Stimulated activated CD8-positive, alpha-beta memory T cell treated with anti-CD3 and anti-CD28 coated beads, Interleukin-4, amount 100 ng/mL, for 4 hours (primary cell): ENCODE measurements at places on chromosomes 16 and 17.

- peak; percentile 11 for DNase-seq
Measured at GRCh38 chr16:23182206-23182678, 303 bp upstream of the SCNN1G start.

GRCh38 chr17:6334386-6334785 lies 100.5 kb downstream of the AIPL1 start:
- no peak for DNase-seq

- DNase-seq = no peak
Measured at GRCh38 chr16:74748616-74749026, 26.0 kb downstream of the FA2H start.

- DNase-seq = no peak
Measured at GRCh38 chr16:68740628-68741346, 3.7 kb downstream of the CDH1 start.

DNA sequence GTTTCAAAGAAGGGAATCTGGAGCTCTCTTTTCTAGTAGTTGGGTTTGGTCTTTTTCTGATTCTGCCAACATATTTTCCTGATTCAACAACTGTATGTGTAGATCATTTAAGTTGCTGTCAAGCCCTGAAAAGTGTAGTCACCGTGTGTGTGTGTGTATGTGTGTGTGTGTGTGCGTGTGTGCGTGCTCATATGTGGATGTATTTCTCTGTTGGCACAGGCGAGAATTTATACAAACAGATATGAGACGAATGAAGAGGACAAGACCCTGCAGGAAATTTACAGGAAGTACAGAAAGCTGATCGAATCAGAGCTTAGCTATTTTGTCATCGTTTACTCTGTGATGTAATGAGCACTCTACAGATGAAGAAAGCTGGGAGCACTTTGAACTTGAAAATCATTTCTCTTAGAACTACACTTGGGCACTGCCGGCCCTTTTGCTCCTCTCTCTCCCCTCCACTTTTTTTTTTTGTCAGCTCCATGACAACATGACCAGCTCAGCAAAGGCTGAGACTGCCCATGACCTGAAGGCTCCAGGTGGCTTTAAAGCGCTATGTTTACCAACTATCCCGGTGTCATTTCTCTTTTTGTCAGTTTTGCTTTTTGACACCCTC lies 11.2 kb downstream of the FBXO39 start:
- no peak for DNase-seq

DNA sequence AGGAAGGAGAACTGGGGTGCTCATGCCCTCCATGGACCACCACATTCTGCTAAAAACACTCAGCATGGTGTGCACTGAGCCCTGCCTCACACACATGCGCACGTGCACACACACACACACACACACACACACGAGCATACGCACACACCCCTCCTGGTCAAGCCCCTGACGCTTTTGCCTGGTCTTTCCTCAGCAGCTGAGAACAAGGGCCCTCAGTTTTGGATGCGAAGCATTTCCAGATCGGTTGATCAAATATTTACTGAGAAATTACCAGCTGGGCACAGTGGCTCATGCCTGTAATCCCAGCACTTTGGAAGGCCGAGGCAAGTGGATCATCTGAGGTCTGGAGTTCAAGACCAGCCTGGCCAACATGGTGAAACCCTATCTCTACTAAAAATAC lies 20.1 kb upstream of the RAI1 start:
- DNase-seq = no peak

DNA sequence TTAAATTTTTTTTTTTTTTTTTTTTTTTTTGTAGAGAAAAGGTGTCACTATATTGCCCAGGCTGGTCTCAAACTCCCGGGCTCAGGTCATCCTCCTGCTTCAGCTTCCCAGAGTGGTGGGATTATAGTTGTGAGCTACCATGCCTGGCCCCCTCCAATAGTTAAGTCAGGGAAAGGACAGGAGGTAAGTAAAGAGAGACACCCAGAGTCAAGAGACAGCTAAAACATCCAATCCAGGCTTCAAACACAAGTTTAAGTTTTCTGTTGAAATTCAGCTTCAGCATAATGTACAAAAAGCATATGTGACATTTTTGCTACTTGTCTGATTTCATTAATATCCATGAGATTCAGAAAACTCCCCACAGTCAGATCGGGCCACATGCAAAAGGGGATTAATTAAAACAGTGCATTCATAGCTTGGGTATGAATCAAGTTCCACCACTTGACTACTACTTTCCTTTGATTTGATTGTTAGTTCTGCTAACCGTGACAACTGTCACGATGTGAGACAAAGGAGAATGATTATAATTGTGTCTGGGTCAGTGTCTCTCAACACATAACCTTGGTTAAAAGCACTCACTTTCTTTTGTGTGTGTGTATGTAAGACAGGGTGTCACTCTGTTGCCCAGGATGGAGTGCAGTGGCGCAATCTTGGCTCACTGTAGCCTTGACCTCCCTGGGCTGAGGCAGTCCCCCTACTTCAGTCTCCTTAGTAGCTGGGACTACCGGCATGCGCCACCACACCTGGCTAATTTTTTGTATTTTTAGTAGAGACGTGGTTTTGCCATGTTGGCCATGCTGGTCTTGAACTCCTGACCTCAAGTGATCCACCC lies 184.9 kb downstream of the PARN start:
- no peak for DNase-seq

DNA sequence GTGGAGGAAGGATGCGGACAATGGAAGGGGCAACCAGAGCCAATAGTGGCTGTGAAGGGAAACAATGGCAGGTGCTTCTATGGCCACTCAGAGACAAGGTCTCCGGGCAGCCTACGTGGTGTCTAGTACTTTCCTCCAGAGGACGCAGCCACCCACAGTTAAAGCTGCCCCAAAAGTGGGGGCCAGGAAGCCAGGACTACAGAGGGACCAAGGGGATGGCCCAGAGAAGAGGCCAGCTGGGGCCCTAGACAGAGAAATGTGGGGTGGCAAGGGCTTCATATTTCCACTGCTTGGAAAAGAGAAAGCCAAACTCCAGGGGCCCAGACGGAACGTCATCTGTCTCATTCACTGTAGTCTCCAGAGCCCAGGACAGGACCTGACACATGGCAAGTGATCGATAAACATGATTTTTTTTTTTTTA lies 837 bp upstream of the PER1 start:
- DNase-seq = no peak

DNA sequence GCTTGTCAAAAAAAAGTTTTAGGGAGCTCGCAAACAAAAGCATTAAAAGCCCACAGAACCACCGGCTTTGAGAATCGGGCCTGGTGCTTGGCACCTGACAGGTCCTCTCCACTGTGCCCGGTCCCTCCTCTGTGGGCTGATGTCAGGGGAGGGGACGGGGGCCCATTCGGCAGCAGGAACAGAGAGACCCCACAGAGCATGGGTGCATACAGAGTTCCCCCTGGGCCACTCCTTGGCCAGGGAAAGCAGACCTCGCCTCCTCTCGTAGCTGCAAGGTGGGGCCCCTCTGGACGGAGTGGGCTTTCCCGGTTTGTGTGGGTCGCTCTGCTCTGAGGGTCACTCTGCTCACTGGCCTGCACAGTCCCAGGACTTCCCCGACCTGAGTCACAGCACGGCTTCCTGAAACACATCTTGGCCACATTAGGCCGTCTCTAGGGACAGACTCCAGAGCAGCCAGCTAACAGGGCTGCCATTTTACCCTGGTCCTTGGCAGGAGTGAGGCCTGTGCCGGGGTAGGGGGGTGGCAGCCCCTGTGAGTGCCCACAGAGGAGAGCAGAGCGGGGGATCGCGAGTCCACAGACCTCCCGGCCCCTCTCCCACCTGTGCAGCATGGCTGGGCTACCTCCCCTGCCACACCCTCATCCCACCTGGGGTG lies 11.1 kb downstream of the CBFA2T3 start:
- DNase-seq = no peak

GRCh38 chr17:51397361-51398127 lies 137.2 kb downstream of the UTP18 start:
- DNase-seq = no peak

DNA sequence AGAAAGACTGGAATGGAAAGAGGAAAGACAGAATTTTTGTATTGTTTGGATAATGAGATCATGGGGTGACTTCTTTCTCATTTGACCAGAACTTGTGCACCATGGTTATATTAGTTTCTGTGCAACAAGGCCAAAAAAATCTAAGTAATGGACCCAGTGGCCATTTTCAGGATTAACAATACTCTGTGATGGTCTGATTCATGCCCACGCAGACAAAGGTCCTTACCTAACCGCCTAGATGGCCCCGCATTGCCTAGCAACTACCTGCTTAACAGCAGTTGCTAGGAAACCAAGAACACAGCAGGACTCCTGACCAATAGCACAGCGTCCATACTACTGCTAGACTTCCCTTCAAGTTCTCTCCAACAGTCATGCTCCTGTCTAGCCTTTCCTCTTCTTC lies 22.4 kb downstream of the MIS12 start:
- DNase-seq = no peak

- DNase-seq = no peak
Measured at GRCh38 chr16:73864868-73865267, 431.7 kb upstream of the PSMD7 start.

GRCh38 chr16:89194340-89195311 lies 5.7 kb downstream of the SLC22A31 start:
- no peak for DNase-seq

DNA sequence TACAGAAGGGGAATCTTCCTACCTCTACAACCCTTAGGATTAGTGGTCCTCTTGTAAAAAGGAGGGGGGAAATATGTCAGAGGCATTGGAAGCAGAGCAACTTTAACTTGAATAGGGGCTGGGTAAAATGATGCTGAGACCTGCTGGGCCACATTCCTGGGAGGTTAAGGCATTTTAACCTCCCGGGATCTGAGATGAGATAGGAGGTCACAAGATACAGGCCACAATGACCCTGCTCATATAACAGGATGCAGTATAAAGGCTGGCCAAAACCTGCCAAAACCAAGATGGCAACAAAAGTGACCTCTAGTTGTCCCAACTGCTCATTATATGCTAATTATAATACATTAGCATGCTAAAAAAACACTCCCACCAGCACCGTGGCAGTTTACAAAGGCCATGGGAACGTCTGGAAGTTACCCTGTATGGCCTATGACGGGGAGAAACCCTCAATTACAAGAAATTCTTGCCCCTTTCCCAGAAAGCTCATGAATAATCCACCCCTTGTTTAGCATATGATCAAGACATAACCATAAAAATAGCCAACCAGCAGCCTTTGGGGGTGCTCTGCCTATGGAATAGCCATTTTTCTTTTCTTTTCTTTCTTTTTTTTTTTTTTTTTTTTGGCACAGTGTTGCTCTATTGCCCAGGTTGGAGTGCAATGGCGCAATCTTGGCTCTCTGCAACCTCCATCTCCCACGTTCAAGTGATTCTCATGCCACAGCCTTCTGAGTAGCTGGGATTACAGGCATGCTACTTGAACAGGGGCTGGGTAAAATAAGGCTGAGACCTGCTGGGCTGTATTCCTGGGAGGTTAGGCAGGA lies 6.2 kb upstream of the C1QTNF1 start:
- no peak for DNase-seq

DNA sequence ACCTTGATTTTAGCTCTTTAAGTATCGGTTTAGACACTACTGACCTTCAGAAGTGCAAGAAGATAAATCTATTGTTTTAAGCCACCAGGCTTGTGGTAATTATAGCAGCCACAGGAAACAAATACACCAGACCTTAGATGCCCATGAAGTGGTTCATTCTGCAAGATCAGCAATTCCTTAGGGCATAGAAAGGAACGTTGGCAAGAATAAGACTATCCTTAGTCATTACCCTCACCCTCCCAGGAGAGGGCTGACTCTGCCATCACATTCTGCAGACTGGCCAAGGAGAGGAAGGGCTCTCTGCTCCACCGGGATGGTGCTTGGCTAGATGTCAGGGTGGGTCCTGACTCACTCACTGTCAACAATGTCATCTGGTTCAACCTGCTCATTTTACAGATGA lies 14.1 kb upstream of the NDEL1 start:
- DNase-seq = no peak

DNA sequence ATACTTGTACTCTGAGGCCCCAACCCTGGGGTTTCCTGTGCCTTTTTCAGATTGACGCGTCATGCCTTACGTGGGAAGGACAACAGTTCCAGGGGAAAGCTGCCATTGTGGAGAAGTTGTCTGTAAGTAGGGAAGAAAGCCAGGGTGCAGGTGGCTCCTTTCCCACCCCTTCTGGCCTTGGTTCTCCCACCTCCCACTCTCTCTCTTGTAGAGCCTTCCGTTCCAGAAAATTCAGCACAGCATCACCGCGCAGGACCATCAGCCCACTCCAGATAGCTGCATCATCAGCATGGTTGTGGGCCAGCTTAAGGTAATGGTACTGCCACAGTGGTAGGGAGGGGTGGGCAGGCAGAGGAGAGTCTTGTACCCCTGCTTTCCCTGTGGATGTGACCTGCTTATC lies 4.6 kb upstream of the EDC4 start:
- no peak for DNase-seq

- peak; percentile 36 for DNase-seq
Measured at GRCh38 chr17:980406-981291, 1.1 kb upstream of the NXN start.

DNA sequence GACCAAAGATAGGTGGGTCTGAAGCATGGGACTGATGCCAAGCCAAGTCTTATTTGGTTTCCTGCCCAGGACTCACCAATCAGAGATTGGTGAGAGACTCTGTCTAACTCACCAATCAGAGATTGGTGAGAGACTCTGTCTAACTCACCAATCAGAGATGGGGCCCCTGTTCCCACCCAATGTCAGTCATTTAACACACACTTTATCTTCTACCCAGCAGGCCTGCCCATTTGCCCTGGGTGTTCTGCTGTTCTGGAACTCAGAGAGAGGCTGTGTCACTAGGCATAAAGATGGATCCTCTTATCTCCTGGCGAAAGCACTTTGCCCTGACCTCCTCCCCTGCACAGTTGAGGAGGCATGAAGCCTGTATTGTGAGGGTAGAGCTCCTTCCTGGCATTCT lies 5.4 kb upstream of the RHOT1 start:
- no peak for DNase-seq

- DNase-seq = no peak
Measured at GRCh38 chr16:980595-980854, 1.0 kb upstream of the SOX8 start.

- DNase-seq = no peak
Measured at GRCh38 chr16:55291847-55292246, 32.2 kb upstream of the IRX6 start.

DNA sequence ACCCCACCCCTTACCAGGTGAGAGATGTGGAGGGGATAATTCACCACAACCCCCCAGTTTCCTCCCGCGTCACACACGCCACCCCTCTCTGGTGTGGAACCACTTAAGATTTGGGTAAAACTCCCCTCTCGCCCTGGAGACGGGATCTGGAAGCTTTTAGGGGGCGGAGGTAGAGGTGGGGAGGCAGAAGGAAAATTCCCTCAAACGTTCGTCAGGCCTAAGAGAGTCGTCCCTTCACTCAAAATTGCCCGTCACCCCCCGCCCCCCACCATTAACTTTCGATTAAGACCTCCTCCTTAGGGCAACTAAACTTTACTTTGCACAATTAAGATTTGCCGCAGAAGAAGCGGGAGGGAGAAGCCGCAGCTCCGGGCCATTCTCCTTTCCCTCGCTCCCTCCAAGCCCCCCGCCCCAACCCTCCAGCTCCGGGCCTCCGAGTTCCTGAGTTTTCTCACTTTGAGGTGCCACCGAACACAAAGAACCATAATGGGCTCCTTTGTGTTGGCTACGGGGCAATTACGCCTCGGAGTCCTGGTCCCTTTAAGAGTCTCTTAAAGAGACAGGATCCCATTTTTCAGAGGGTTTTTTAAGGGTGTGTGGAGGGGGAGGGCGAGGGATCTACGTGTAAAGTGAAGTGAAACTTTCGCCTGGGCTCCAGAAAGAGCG lies 985 bp upstream of the FZD2 start:
- DNase-seq = no peak
